Amniotic stem cell (primary cell): ENCODE measurements at places on chromosomes 1 and 21.

DNA sequence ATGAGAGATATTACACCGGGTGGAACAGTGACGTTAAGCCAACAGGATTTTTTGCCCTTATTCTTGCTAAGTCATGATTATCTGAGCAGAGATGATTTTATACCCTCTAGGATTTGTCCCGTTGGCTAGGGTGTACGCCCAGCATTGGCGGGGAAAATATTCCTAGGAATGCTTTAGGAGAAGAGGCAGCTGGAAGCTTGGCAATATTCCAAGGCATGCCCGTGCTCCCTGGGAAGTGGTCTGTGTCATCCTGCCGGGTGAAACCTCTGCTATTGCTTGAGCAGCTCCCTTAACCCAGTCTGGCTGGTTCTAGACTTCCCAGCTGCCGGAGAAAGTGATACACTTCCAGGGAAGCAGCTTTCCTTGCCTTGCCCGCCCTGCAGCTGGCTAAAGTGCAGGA lies 16.2 kb downstream of the CHRNB2 start:
- DNase-seq, result no peak

GRCh38 chr1:9183898-9184297 lies 50.7 kb upstream of the H6PD start:
- no peak for DNase-seq

GRCh38 chr1:91958926-91959325 lies 9.7 kb downstream of the BRDT start:
- no peak for DNase-seq

GRCh38 chr1:25613091-25613490 lies 3.5 kb upstream of the MAN1C1 start:
- DNase-seq, result no peak

- no peak for DNase-seq
Observed at GRCh38 chr21:44763451-44764318, 37.9 kb downstream of the UBE2G2 start.

DNA sequence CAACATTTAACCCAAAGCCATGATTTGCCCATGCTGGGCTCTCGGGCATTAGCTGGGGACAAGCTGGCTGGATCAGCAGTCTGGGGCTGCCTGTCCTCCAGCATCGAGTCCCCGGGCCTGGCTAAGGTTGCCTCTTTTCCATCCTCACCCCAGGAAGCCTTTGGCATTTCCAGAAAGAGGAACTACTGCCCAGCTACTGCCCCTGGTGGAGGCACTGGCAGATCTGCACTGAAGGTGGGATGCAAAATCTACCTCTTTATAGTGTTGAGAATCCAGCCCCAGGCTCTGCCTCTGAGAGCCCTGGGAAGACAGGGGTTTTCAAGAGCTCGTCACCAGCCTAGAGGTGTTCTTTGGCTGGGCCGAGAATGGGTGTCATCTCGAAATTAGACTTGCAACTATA lies 635.9 kb downstream of the MATN1 start:
- DNase-seq, result no peak

DNA sequence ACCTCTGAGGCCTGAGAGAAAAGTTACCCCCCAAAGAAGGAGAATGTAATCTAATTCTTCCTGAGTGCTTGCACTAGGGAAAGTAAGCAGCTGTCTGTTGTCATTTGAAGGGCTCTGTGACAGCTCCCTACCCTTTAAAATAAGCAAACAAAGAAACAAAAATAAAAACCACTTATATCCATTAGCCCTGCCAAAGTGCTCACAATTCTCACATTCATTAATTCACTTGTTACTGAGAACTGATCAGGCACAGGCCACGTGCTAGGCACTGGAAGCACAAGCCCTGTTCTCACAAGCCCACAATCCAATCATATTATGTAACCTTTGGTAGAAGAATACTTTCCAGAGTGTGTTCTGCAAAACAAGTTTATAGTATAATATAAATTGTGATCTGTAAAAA lies 199.4 kb downstream of the ZC3H11B start:
- no peak for DNase-seq

DNA sequence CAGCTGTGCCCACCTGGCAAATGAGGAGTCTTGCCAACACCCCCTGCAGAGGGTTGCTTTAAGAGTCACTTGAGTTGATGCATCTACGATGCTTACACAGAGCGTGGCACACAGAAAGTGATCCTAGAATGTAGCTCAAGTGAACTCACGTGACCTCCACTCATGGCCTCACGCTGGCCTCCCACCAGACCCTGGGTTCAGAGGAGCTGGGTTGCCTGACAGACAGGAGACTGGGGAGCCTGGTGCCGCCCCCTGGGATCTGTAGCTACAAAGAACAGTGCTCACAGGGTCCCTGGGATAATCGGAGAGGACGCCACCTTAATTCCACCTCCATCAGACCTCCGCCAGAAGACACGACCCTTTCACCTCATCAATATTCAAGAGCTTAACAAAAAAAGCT lies 81.4 kb upstream of the CASZ1 start:
- DNase-seq, result no peak

DNA sequence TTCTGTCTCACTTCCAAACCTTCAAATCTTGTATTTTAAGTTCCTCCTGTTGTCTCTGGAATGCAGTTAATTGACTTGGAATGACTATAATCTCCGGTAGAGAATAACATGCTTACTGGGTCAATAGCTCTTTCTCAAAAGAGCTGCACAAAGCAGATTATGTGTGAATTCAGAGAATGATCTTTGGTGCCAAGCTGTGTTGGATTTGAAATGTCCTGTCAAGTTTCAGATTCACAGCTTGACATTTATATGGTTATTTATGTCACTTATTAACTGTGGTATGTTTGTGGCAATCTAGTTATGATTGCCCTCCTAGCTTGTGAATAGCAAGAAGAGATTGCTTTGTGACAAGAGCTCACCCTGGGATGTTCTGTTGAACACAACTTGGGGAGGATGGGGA lies 128.3 kb upstream of the KCNE2 start:
- no peak for DNase-seq

DNA sequence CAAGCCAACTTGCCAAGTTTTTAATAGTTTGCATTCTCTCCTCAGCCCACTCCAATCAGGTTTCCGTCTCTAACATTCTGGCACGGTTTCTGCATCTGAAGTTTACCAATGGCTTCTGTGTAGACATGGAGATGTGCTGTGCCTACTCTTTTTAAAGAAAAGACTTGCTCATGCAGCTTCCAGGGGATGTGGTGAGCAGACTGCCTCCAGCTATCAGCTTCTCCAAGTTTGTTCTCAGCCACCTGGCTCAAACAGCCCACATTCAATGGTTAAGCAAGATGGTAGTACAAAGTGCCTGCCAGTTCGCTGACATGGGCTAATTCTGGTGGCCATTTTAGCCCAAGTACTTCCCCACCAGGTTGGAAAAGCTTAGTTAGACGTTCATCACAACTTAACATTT lies 465.3 kb downstream of the NEGR1 start:
- DNase-seq, result no peak

DNA sequence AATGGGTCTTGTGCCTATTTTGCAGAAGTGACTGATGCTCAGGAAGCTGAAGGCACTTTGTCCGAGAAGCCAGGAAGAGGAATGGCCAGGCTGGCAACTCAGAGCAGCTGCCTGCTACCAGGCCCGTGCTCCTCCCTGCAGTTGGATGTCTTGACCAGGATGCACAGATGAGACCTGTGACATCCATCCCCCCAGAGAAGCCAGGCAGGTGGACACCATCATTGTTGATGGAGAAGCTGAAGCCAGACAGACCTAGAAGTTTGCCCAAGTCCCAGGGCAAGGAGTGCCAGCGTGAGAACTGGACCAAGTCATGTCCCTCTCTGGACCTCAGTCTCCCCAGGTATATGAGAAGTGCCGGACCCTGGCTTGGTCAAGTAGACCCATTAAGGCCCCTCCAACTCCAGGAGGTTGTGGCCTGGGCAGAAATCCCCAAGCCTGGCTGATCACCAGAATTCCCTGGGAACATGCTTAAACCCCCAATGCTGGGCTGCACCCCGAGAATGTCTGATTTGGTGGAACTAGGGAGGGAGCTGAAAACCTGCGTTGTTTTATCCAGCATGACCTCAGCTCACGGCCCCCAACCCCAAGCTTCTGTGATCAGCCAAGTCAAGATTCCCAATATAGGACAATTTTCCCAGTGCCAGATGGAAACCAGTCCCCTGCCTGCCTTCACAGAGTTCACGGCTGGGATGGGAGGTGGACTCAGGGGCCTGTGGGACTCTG lies 82.4 kb downstream of the CAMK2N1 start:
- DNase-seq, result no peak

GRCh38 chr1:100979631-100980030 lies 46.0 kb downstream of the DPH5 start:
- DNase-seq, result no peak
